Stimulated activated CD8-positive, alpha-beta memory T cell treated with anti-CD3 and anti-CD28 coated beads, Interleukin-4, amount 100 ng/mL, for 1 hour (primary cell): ENCODE measurements at places on chromosomes 2 and 18.

GRCh38 chr2:230161184-230161583, 58.6 kb downstream of the SP110 start:
- DNase-seq, result no peak

DNA sequence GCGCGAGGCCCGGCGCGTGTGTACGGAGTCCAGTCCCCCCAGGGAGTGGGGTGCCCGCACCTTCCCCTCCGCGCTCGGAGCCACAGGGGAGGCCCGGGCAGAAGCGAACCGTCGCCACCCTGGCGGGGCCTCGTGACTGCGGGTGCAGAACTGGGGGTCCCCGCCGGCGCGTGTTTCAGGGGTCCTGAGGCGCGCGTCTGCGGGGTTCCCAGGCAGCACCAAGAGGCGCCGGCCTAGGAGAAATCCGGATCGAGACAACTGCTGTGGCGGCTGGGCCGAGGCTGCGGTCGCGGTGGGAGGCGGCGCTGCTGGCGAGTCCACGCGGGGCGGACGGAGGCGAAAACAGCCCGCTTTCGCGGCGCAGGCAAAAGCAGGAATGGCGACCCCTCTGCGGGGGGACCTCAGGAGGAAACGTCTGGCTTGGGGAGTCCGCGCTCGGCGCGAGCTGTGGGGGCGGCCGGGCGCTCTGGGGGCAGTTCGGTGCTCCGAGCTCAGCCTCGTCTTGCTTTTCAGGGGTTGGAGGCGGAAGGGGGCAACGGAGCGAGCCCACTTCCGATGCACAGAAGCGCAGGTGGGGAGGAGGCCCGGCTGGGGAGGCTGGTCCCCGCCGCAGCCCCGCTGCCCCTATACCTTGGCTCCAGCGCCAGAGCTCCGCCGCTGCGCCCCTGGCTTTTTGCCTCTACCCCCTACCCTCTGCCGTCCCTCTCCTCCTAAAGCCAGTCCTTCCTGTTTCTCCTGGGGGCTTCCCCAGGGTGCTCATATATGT, 81.5 kb upstream of the LDLRAD4 start:
- no peak for DNase-seq

- DNase-seq, result no peak
Measured at GRCh38 chr18:22546905-22547570, 129.3 kb upstream of the CTAGE1 start.

DNA sequence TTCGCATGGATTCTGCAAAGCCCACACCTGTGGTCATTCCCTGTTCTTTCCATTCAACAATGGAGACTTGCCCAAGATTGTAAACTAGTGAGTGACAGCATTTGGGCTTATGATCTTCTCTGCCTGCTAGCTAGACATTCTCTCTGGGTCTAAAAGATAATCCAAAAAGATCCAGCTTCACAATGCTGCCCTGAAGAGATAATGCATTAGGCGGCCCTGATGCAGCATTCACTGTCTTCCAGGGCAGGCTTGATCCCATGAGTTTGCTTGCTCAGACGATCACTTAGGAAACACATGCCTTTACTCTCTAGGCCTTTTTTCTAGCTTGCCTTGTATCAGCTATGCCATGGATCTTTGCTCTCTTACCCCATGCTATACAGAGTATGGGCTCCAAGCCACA, 196.1 kb downstream of the SETBP1 start:
- no peak for DNase-seq

- no peak for DNase-seq
Measured at GRCh38 chr18:58241877-58242276, 197.9 kb downstream of the NEDD4L start.

DNA sequence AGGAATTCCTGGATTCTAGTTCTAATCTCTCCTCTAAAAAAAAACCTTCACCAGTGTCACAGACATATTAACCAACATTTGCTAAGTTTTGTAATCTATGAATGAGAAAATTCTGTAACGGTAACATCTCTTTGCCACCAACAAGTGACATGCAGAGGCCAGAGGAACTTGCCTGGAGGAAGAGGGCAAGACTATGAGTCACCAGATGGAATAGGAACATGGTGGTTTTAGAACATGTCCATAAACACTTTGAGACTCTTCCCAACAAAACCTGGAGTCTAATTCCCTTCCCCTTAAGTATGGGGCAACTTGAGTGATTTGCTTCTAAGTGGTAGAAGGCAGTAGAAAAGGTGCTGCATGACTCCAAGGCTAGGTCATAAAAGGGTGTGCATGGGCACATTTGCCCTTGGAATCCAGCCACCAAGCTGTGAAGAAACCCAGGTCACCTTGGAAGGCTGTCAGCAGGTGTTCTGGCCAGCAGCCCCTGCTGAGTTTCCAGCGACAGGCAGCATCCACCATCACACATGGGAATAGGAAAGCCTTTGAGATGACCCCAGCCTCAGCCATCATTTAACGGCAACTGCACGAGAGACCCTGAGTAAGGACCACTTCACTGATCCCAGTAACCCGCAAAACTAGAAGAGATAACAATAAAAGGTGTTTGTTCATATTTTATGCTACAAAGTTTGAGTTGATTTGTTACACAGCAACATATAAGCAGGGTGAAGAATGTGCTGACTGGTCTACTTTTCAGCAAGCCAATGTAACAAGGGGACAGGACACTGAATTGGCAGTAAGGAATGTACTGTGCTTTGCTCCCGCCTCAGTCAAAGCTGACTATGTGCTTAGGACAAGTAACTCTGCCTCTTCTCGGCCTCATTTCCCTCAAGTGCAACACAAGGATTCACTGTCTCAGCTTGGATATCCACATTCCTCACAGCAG, 90.6 kb downstream of the SKA1 start:
- no peak for DNase-seq

DNA sequence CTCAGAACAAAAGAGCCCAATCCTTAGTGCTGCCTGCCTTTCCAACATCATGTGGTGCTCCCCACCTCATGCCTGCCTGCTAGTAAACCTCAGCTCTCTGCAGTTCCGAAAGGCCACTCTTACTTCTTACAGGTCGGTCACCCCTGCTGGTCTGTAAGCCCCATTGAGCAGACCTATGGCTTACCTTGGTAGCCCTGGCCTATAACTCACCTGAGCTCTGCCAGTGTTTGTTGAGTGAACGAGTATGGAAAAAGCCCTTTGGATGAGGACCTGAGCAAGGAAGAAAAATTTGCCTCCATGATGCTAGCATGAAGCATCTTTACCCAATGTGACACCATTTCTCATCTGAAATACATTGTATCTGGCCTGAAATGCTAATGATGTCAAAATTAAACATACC, 83.3 kb downstream of the LIPG start:
- no peak for DNase-seq

- DNase-seq, result no peak
Measured at GRCh38 chr2:138430181-138430580, 71.4 kb upstream of the SPOPL start.

DNA sequence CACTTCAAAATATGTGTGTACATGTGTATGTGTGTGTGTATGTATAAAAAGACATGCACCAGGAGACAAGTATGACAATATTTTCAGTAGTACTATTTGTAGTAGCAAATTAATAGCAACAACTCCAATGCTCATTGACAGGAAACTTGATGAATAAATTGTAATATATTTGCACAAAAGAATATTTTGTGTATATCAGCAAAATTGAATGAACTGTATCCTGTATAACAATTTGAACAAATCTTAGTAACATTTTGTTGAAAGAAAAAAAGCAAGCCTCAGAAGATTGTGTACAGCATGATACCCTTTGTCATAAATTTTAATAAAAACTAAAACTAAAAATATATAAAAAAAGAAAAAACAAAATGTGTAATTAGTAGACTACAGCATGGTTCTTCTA, 1367.3 kb upstream of the TMEFF2 start:
- DNase-seq, result no peak

- no peak for DNase-seq
Measured at GRCh38 chr2:20322527-20323300, 27.9 kb downstream of the PUM2 start.

GRCh38 chr2:46493241-46493970, 14.0 kb downstream of the TMEM247 start:
- no peak for DNase-seq

GRCh38 chr2:213923543-213923942, 487.3 kb upstream of the VWC2L start:
- no peak for DNase-seq

GRCh38 chr2:8118940-8119781, 562.7 kb upstream of the ID2 start:
- DNase-seq, result no peak

DNA sequence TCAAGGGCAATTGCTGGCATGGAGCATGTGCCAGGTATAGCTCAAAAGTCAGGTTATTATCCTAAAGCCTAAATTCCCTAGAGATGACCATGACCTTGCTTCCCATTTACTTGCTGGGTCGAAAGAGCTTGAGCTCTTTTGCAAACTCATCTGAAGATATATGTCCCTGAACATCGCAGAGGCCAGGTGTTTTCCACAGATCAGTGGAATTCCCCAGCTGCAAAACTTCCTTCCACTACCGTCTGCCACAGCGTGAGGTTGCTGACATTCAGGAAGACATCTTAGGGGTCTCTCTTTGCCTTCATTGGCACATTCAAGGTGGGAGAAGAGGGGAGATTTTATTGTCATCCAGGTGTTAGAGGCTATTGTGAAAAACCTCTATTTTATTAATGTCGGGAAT, 171.0 kb downstream of the MIB1 start:
- no peak for DNase-seq

GRCh38 chr2:106068451-106068850, 125.7 kb downstream of the UXS1 start:
- DNase-seq, result no peak

GRCh38 chr2:14445670-14446069, 186.8 kb upstream of the LRATD1 start:
- no peak for DNase-seq

DNA sequence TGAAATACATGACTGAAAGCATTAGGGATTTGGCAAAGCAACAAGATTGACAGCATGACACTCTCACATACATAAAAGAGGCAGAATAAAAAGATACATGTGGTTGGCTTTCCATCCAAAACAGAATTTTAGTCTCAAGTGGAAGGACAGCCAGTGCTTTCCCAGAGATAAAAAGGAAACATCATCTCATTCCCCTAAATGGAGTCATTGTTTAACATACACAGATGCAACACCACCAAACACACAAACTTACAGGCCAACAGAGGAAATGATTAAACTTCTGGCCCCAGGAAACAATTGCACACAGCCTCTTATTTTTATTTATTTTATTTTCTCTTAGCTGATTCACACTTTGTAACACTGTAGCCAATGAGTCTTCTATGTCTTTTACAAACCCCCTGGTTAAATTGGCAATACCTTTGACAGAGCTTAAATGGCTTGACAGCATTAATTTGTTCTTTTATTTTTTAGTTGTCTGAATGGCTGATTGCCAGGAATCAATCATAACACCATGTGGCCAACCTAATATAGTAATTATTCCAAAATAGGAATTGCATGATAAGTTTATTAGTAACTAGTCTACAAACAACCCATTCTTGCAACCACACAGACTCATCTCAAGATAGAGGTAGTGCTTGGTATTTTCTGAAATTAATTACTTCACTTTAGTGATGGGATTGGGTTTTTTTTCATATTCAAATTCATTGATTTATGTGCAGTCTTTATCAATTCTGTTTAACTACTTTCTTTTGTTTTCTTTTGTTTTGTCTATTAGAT, 190.5 kb downstream of the RND3 start:
- DNase-seq, result no peak

DNA sequence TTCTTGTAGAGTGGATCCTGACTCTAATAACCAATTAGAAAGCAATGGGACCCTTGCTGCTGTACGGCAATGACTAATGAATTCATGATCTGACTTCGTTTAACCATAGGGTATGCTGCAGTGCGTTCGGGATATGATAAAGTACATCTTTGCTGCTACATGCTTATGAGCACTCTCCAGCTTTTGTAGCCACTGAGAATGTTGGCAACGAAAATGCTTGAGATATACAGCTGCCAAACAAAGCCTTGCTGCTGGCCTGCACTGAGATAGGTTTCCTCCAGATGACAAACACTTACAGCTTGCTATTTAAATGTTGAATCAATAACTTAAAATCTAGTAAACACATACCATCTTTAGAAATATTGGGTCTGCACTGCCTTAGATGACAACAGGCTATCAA, 372.4 kb upstream of the SLC8A1 start:
- no peak for DNase-seq

GRCh38 chr2:98012561-98012991, 16.8 kb upstream of the TMEM131 start:
- DNase-seq, result no peak

- no peak for DNase-seq
Measured at GRCh38 chr2:121211689-121212151, 73.3 kb downstream of the TFCP2L1 start.

DNA sequence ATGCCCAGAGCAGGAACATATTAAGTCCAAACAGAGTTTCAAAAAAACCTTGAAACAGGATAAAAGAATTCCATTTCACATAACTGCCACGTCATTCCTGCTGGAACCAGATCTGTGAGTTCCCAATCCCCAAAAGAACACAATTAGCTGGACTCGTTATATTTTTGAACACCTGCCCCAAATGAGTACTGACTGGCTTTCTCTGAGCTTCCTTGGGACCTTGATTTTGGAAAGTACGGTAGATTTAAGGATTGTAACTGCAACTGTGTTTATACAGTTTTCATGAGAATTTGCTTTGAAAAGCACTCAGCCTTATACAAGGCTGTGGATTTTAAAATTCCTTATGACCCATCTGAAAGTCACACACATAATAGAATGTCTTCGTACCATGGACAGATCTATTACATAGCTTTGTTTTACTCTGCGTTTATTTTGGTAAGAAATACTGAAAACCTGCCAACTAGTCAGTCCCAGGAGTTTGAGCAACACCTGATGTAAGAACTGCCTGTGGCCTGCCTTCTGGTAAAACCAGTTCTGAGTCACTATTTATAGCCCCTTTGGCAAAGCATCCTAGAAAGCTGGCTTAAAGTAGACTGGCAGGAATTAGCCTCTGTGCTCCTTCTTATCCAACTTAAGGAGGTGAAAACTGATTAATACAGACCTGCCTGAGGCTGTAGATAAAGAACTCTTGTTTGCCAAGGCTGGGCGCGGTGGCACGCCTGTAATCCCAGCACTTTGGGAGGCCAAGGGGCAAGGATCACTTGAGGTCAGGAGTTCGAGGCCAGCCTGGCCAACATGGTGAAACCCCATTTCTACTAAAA, 48.1 kb downstream of the MERTK start:
- DNase-seq, result no peak

- no peak for DNase-seq
Measured at GRCh38 chr2:47422016-47422415, 19.1 kb downstream of the MSH2 start.

- no peak for DNase-seq
Measured at GRCh38 chr2:90645-91312, 44.5 kb upstream of the FAM110C start.

DNA sequence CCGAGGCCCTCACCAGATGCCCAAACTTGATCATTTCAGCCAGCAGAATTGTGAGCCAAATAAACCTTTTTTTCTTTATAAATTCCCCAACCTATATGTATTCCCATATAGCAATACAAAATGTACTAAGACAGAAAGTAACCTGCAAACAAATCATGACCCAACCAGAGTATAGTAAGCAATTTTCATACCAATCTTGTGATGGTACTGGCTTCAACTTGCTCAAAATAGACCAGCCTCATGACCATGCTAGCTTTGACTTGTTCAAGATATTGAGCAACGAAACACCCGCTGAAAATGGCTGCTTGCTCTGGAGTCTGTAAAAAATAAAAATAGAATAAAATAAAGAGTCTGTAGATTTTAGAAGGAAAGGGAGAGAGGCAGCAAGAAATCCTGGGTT, 97.6 kb downstream of the C1D start:
- no peak for DNase-seq

- DNase-seq, result no peak
Measured at GRCh38 chr2:212726403-212726802, 187.8 kb upstream of the ERBB4 start.
